H9 (cell line): ENCODE measurements at places on chromosomes 2 and 18. TPM values are rescaled to one million over a fixed set of nuclear protein-coding genes. Genes with fewer than 3 reads are reported as not detected.

The ACYP2 gene
- 3.2 and 3.3 TPM in 2 replicates for total RNA-seq

The NDUFB3 gene
- 59.6 and 63.2 TPM in 2 replicates for total RNA-seq

- H3K27ac ChIP-seq = no peak overlapping the region
- peak overlapping the region; percentile 77 for H3K4me3 ChIP-seq
- no peaks in the 10 kb centered on the region; the same call in 1 of the 2 replicates for H3K4me1 ChIP-seq
- DNase-seq = no peak
Measured at GRCh38 chr18:35377875-35378573, 887 bp upstream of the ZNF396 start.

GRCh38 chr2:168525020-168525419, 68.9 kb downstream of the CERS6 start:
- no peak overlapping the region for H3K4me3 ChIP-seq
- H3K27ac ChIP-seq = no peak overlapping the region
- H3K36me3 ChIP-seq = peaks cover 5% of the 10 kb centered on the region; the same call in 1 of the 2 replicates
- DNase-seq = no peak
- H3K27me3 ChIP-seq = no peaks in the 10 kb centered on the region

GRCh38 chr2:239953418-239954061, 71.6 kb downstream of the NDUFA10 start:
- no peaks in the 10 kb centered on the region for H3K4me1 ChIP-seq
- H3K27ac ChIP-seq = no peak overlapping the region

The M1AP gene
- total RNA-seq = 5.5 and 7.6 TPM in 2 replicates

DNA sequence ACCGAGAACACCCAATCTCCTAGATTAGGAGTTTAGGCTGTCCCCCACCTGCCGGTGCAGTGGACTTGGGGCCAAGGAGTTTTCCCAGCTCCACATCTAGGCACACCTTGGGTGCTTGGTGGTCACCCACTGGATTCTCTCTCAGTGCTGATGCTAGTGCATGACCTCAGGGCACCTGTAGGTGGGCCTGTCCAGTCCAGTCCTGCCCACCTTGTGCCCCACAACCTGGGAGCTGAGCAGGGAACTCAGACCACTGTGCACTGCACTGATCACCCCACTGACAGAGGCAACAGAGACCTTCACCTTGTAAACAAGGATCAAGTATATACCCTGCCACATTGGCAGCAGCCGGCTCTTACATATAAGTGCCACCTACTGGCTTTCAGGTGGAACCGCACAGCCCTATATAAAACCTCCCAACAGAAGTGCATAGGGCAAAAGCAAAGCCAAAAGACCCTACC, 12.7 kb upstream of the CDH19 start:
- no peak overlapping the region for H3K4me3 ChIP-seq
- H3K36me3 ChIP-seq = no peaks in the 10 kb centered on the region
- no peak overlapping the region for H3K27ac ChIP-seq
- no peaks in the 10 kb centered on the region for H3K4me1 ChIP-seq
- DNase-seq = peak; percentile 59
- H3K27me3 ChIP-seq = no peaks in the 10 kb centered on the region

- no peak overlapping the region for H3K4me3 ChIP-seq
- H3K36me3 ChIP-seq = no peaks in the 10 kb centered on the region
- no peak for DNase-seq
- H3K27me3 ChIP-seq = no peaks in the 10 kb centered on the region
- H3K27ac ChIP-seq = no peak overlapping the region
- H3K4me1 ChIP-seq = peaks cover 2% of the 10 kb centered on the region; the same call in 1 of the 2 replicates
Measured at GRCh38 chr18:33010149-33010548, 237.3 kb upstream of the KLHL14 start.

The DRC1 gene
- total RNA-seq = 0.20 TPM in 1 of 2 replicates, not detected in the other

The NFATC1 gene
- total RNA-seq = 5.3 and 5.5 TPM in 2 replicates

DNA sequence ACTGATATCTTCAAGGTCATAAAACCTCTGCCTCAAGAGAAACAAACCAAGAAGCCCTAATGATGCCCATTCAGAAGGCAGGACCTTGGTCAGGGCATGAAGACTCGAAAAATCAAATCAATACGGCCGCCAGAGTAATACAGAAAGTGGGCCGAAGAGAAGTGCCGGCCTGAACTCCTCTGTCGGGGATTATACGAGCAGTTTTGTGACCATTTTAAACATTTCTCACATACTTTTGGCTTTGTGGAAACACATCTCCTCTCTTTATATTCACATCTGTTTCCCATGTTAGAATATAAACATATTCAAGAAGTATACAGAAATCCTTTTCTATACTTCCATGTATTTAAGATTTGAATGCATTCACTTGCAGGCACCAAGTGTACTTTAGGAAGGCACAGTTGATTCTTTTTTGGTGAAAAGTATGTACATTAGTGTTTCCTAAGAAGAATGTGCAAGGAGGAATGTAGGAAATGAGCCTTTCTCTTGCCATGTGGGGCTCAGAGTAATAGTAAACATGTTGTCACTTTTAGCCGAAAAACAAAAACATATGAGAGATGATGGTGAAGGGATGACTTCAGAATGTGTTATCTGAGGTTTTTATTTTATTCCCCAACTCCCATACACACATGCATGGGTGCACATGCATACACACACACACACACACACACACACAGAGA, 707.9 kb upstream of the ID2 start:
- DNase-seq = no peak
- H3K4me1 ChIP-seq = peaks cover 4% of the 10 kb centered on the region; the same call in 1 of the 2 replicates

The PSD4 gene
- 1.0 and 1.5 TPM in 2 replicates for total RNA-seq

The CIDEA gene
- total RNA-seq = not detected in 2 replicates

The SMYD5 gene
- 41.7 and 45.2 TPM in 2 replicates for total RNA-seq

The KLHL30 gene
- not detected in 2 replicates for total RNA-seq

DNA sequence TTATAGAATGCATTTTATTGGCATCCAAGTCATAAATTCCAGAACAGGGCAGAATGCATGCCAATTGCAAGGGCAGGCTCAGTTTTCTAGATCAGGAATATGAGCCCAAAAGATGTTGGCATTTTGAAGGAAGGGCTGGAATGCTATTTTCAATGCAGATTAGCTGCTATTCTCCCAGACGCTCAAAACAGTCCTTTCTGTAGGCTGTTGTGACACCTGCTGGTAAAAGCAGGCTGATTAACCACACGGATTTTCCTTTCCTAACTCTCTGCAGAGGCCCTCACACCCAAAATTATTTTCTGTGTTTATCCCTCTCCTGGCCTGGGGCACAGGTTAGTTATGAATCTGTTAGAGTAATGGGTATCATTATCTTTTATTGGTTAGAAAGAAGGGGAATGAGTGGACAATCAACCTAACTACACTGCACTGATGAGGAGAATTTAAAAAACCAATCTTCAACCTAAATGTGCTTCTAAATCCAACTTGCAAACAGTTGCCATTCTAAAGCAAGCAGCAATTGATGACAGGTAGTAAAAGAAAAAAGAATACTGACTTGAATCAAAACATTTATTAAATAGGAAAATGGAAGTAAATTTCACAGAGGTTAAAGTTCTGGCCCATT, 94.0 kb downstream of the PLA2R1 start:
- no peak overlapping the region for H3K4me3 ChIP-seq
- no peak overlapping the region for H3K27ac ChIP-seq
- H3K36me3 ChIP-seq = no peaks in the 10 kb centered on the region
- DNase-seq = peak; percentile 52
- no peaks in the 10 kb centered on the region for H3K27me3 ChIP-seq

The ZFAND2B gene
- total RNA-seq = 15.9 and 16.4 TPM in 2 replicates

GRCh38 chr2:65452150-65452895, 19.9 kb upstream of the SPRED2 start:
- H3K36me3 ChIP-seq = no peaks in the 10 kb centered on the region
- DNase-seq = no peak
- no peaks in the 10 kb centered on the region for H3K27me3 ChIP-seq
- no peak overlapping the region for H3K4me3 ChIP-seq
- no peak overlapping the region for H3K27ac ChIP-seq

DNA sequence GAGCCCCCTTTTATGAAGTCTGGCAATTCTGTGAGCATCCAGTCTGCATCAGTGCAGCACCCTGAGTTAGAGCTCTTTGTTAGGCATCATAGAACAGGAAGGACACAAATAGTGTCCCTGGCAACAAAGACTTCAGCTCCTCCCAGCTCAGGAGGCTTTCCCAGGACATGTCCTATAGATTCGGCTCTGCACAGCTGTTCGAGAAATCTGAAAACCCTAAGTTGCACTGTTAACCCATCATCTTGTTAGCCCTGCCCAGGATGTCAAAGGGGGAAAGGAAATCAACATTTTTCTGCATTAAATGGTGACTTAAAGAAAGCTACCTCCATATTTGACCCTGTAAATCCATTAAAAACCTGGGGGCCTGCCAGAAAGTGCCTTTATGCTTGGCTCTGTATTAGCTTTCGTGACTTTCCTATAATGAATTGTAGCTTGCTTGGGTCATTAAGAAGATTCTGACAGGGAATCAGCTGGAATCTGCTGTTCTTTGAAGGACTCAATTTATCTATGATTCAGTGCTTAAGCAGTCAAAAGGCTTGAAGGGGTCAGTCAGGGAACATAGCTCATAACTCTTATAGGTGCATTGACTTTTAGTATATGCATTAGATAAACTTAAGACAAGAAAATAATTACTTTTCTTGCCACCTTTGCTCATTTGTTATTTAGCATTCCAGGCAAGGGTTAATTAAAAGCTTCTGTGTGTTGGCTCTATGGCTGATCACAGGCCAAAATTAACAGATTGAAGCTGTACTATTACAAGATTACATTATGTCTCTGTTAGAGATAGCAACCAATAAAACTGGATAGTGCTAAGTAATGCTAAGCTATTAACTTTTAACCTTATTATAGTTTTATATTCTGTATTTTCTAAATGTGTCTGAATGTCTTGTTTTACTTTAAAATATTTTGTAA, 20.6 kb downstream of the ERMN start:
- no peaks in the 10 kb centered on the region for H3K36me3 ChIP-seq
- H3K27ac ChIP-seq = no peak overlapping the region
- no peaks in the 10 kb centered on the region for H3K27me3 ChIP-seq

- no peaks in the 10 kb centered on the region; the same call in 1 of the 2 replicates for H3K36me3 ChIP-seq
- H3K4me3 ChIP-seq = no peak overlapping the region
- no peak overlapping the region for H3K27ac ChIP-seq
- DNase-seq = no peak
- H3K4me1 ChIP-seq = peaks cover 9% of the 10 kb centered on the region; the same call in 1 of the 2 replicates
Measured at GRCh38 chr2:177239932-177240630, 24.4 kb downstream of the NFE2L2 start.

The RASGRP3 gene
- not detected in 2 replicates for total RNA-seq

GRCh38 chr2:187299122-187299906, 148.7 kb downstream of the CALCRL start:
- H3K27ac ChIP-seq = no peak overlapping the region
- no peaks in the 10 kb centered on the region for H3K4me1 ChIP-seq
- H3K27me3 ChIP-seq = no peaks in the 10 kb centered on the region
- no peak overlapping the region for H3K4me3 ChIP-seq
- no peaks in the 10 kb centered on the region for H3K36me3 ChIP-seq

GRCh38 chr2:128568106-128568505, 249.4 kb upstream of the HS6ST1 start:
- DNase-seq = peak; percentile 91
- no peak overlapping the region for H3K4me3 ChIP-seq
- no peaks in the 10 kb centered on the region for H3K27me3 ChIP-seq
- no peak overlapping the region for H3K27ac ChIP-seq
- H3K36me3 ChIP-seq = no peaks in the 10 kb centered on the region

The AQP12A gene
- total RNA-seq = not detected in 2 replicates

- DNase-seq = no peak
- no peak overlapping the region for H3K27ac ChIP-seq
- H3K4me3 ChIP-seq = no peak overlapping the region
- peaks cover 2% of the 10 kb centered on the region; the same call in 1 of the 3 replicates for H3K36me3 ChIP-seq
- H3K4me1 ChIP-seq = peaks cover 4% of the 10 kb centered on the region
Measured at GRCh38 chr18:27825689-27826088, 351.2 kb downstream of the CDH2 start.

DNA sequence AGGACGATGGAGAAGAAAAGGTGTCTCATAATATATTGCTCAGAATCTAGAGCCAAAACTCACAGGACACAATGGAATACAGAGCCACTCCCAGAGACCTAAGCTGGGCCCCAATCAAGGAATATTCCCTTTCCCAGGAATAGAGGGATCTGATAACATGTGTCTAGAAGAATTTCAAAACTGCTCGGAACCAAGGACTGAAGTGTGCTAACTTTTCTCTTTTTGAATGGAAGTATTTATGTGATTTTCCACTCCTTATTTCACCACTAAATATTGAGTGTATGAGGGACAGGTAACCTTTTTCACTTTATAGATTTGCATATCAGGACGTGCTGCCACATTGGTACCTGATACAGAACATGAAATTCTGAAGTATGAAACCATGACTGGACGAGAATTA, 9.2 kb upstream of the C2orf69 start:
- no peak overlapping the region for H3K4me3 ChIP-seq
- no peak for DNase-seq
- no peaks in the 10 kb centered on the region for H3K27me3 ChIP-seq
- no peaks in the 10 kb centered on the region for H3K36me3 ChIP-seq
- no peaks in the 10 kb centered on the region for H3K4me1 ChIP-seq

- H3K27me3 ChIP-seq = no peaks in the 10 kb centered on the region
- no peaks in the 10 kb centered on the region; the same call in 2 of the 3 replicates for H3K36me3 ChIP-seq
- no peak overlapping the region for H3K4me3 ChIP-seq
- H3K27ac ChIP-seq = no peak overlapping the region
- peak; percentile 29 for DNase-seq
Measured at GRCh38 chr18:28015671-28016070, 161.3 kb downstream of the CDH2 start.

The IL1RL1 gene
- not detected in 2 replicates for total RNA-seq

GRCh38 chr2:118638453-118638852, 209.0 kb downstream of the EN1 start:
- H3K4me1 ChIP-seq = peaks cover 14% of the 10 kb centered on the region

- no peak overlapping the region for H3K4me3 ChIP-seq
- H3K27ac ChIP-seq = no peak overlapping the region
- H3K4me1 ChIP-seq = no peaks in the 10 kb centered on the region
- H3K27me3 ChIP-seq = no peaks in the 10 kb centered on the region
- H3K36me3 ChIP-seq = no peaks in the 10 kb centered on the region
Measured at GRCh38 chr18:52869942-52870907, 530.2 kb downstream of the DCC start.

DNA sequence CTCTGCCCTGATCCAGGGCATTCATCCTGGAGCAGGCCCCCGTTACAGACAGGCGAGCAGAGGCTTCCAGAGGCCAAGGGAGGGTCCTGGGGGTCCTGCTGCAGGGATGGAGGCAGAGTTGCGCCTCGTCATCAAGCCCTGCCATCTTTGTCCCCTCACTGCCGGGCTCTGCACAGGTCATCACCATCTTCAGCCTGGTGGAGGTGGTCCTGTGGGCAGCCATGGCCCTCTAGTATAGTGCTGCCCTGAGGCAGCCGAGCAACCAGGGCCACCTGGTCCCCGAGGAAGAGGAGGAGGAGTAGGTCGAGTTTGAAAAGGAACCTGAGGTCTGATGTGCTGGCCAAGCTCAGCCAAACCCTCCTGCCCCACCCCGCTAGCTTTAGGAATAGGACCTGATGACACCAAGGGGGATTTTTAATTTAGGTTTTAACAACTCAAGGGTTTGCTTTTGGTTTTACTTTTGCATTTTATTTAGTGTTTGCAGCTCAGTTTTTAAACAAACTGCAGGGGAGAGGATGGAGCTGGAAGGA, 8.8 kb upstream of the ALPI start:
- H3K27ac ChIP-seq = no peak overlapping the region
- no peaks in the 10 kb centered on the region for H3K27me3 ChIP-seq
- H3K4me1 ChIP-seq = no peaks in the 10 kb centered on the region
- H3K36me3 ChIP-seq = no peaks in the 10 kb centered on the region
- no peak overlapping the region for H3K4me3 ChIP-seq
